Astrocyte of the hippocampus (primary cell): ENCODE measurements at places on chromosomes 4 and X.
A peak's percentile ranks its signal among the peaks of the same experiment; 100 is the strongest.

DNA sequence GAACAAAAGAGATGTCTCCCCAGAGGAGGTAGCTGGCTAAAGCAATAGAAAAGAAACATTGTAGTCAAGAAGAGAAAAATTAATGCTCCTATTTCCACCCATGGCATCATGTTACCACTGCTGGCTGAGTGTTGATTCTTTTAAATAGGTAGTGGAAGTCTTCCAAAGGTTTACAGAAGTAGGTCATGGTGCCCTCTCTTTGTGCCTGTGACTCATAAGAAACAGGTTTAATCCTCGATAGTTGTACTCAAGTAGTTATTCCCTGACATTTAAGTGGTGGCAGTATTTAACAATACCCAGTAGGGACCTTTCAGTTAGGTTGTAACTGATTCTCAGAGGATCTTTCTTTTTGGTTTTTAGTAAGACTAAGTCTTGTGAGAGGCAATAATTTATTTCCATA, 247.8 kb downstream of the TEX13A start:
- no peak for DNase-seq

DNA sequence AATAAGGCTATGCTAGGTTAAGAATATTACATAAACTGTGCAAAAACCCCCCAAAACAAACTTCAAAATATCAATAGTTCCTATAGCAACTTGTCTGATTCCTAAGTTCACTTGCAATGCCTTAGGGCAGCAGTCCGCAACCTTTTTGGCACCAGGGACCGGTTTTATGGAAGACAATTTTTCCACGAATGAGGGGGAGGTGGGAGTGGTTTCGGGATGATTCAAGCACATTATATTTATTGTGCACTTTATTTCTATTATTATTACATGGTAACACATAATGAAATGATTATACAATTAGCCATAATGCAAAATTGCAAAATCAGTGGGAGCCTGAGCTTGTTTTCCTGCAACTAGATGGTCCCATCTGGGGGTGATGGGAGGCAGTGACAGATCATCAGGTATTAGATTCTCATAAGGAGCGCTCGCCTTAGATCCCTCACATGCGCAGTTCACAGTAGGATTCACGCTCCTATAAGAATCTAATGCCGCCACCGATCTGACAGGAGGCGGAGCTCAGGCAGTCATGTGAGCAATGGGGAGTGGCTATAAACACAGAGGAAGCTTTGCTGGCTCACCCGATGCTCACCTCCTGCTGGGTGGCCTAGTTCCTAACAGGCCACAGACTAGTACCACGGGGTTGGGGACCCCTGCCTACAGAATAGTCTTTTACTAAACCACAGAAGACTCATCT, 39.7 kb downstream of the ACOX3 start:
- no peak for DNase-seq

- DNase-seq = no peak
Observed at GRCh38 chr4:102849579-102850104, 19.1 kb upstream of the CISD2 start.

DNA sequence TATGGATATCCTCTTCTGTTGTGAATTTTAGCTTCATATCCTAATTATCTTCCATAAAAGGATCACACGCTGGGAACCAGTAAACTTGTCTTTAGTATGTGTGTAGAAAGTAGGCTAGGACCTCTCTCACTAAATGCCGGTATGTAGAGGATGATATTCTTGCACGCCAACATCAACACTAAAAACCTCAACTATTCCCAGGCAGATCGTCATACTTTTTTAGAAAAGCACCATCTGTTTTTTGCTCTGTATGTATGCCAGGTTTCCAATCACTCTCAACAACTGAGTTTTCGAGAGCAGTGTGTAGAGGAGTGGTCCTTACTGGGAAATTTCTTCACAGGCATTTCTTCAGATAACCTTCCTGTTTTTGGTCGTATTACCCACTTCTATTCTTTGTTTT, 283.6 kb downstream of the GALNTL6 start:
- peak; percentile 7 for DNase-seq
